Mesenteric fat pad (tissue), 1 donor: ENCODE measurements at places on chromosomes 7 and 10.

DNA sequence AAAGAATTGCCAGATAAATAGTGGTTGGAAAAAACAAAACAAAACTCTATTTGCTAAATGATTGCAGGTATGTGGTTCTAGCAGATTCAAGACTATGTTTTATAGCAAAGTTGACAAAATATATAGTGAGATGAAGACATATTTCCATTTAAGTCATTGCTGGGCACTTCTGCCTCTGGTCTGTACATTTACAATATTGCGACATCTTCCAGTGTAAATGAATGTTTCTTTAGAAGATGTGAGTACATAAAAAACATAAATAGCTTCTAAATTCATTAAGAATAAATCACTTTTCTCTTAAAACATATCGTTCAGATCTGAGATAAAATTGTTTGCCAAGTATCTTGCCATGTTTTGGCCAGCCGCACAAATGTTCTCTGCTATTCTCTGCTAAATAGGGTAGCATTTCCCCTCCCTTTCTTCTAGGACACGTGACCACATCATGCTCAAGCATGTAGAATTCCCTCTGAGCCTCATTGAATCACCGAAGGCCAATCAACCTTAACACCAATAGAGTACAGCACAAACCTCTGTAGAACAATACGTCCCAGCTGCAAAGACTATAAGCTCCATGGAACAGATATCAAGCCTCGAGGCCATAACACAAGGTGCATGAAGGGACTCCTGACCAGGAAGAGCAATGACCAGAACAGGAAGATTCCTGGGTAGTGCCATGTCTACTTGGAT is 1173.3 kb downstream of the GATA3 start:
- DNase-seq: no peak

DNA sequence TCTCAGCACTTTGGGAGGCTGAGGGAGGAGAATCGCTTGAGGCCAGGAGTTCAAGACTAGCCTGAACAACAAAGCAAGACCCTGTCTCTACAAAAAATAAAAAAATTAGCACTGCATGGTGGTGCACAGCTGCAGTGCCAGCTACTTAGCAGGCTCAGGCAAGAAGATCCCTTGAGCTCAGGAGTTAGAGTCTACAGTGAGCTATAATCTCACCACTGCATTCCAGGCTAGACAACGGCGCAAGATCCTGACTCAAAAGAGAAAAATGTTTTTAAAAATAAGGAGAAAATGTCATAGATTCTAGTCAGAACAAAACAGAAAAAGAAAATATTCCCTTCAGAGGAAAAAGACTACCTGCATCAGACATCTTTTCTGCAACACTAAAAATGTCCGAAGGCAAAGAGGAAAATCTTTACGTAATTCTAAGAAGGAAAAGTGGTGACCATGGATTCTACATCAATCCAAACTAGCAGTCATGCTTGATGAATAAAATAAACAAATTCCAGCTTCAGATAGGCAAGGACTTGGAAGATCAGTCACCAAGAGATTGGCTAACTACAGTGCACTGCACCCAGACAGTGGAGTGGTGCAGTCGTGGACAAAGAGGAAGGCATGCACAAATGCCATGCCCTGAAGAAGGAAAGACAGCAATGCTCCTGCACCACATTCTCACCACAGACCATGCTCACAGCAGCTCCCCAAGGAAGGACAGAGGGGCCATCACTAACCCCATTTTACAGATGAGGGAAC is 54.3 kb downstream of the ERCC6 start:
- no peak for DNase-seq

- DNase-seq: no peak
These were observed 1.0 kb downstream of the PFKP start for GRCh38 chr10:3068201-3068967.

GRCh38 chr10:29534590-29534989 is 100.2 kb downstream of the SVIL start:
- DNase-seq: no peak

DNA sequence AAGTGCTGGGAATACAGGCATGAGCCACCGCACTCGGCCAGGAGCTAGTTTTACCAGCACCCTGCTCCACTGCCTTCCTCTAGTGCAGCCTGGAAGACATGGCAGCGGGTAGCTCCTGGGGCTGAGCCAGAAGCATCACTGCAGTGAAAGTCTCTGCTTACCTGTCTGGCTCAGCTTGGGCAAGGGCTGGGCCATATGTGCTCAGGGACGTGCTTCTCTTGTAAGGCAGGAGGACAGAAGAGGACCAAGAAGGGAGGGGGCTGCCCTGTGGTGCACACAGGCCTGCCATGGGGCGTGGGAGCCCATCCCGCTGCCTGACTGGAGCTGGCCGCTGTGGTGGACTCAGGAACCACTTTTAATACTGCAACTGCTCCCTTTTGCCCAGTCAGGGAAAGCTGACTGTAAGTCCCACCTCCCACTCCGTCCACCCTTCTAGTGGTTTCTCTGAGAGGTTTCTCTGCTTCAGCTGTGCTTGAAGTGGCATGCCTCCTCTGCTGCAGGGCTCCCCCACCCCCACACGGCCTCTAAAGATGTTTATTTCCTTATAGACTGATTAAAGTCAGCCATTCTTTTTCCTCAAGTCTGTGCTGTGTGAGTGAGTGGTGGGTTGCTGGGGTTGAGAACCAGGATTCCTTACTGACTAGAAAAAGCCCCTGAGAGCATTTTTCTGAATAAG is 25.3 kb upstream of the C10orf95 start:
- DNase-seq: no peak
